ENCODE measurements at places on chromosomes 5 and 9.

DNA sequence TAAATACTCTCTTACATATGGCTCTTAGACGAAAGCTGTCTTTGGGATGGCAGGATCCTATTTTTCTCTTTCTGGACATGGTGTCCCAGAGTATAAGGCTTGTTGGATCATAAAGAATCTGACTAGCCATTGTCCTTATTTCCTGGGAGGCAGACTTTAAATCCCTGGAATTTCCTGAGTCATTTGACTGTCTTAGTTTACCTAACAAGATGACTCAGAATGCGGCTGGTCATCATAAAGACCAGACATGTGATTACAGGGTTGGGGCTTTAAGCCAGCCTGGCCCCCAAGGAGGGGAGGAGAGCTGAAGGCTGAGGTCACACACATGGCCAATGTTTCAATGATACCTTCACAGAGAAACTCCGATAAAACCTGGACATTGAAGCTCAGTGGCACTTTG is 37.2 kb downstream of the FAM240B start:
- DNase-seq, result no peak

DNA sequence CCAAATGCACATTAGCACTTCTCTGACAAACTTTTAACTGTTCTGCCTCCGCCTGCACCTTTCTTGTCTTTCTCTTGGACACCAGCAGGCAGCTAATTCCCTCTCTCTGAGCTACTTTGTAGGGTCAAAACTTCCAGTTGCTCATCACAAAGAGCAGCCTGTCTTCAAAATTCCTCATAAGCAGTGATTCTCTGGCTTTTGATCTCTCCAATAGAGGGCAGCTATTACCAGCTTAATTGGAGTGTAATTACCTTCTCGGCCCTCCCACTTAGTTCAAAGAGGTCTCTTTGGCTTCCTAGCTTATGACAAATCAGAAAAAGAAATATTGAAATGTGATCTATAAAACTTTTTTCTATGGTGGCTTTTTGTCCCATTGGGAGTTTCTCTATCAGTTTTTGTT is 43.6 kb upstream of the RAD23B start:
- DNase-seq, result no peak

DNA sequence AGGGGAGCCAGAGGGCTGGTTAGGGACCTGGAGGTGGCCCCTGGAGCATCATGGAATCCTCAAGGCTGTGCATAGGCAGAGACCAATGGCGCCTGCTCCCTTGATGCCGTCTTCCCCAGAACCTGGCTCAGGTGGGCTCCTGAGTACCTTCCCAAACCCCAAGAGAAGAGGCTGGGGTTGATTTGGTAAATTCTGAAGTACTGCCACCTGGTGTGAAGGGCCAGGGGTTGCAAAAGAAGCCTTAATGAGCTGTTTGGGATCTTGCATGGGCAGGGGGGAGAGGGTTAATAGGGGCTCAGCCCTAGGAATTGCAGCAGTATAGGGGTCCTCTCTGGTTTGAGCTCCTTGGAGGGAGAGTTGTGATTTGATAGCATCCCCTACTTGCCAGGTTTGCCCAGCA is 52.1 kb downstream of the CYSTM1 start:
- no peak for DNase-seq

DNA sequence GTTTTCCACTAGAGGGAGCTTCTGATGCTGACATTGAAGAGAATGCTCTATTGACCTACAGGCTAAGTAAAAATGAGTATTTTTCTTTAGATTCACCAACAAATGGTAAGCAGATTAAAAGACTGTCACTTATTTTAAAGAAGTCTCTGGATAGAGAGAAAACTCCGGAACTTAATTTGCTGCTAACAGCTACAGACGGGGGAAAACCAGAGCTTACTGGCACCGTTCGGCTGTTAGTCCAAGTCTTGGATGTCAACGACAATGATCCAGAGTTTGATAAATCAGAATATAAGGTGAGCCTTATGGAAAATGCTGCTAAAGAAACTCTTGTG is 764 bp downstream of the PCDHA11 start:
- DNase-seq, result no peak

GRCh38 chr5:14379739-14380497 is 201.7 kb upstream of the OTULINL start:
- no peak for DNase-seq

- DNase-seq, result no peak
Measured at GRCh38 chr9:98780059-98780749, 16.2 kb downstream of the ANKS6 start.

DNA sequence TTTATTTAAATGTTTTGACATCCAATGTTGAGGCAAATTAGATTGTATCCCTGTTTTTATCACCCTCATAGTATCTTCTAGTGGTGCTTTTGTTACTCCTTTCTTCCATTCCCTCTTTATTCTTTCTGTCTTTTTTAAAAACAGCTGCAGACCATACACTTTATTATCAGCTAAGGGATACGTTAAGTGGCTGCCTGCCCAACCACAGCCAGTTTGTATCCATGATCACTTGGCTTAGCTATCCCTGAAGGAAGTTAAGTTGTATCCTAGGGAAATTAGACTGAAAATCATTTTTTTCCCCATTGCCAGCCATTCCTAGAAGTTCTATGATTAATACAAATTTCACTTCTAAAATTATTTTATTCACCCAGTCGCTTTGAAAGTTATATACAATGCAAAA is 1032.7 kb downstream of the NR2F1-AS1 start:
- no peak for DNase-seq

DNA sequence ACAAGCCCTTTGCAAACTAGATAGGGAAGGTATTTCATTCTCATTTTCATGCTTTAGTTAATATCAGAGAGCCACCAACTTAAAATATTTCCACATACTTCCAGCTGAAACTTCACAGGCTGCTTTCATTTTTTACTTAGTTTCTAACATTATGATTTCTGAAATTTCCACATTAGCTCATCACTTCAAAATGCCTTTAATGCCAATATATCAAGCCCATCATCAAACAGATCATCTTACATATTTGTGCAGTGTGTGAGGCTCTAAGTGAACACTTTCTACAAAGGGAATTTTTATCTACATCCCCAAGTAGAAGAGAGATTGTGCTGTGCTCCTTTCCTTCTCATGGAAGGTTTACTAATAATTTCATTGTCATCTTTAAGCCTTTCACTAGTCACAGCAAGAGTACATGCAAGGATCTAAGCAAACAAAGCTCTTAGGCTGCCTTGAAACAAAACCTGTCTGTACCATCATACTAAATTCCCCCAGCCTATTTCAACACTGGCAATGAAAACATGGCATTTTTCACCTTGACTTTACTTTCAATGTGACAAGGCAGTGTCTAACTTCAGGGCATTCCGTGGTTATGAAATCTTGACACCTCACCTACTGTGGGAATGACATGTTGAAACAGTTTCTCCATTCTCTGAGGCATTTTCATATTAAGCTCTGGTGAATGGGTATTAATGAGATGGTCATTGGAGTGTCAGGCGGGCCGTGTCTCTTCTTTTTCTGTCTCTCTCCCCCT is 45.4 kb downstream of the PPP2R2B start:
- DNase-seq, result no peak

DNA sequence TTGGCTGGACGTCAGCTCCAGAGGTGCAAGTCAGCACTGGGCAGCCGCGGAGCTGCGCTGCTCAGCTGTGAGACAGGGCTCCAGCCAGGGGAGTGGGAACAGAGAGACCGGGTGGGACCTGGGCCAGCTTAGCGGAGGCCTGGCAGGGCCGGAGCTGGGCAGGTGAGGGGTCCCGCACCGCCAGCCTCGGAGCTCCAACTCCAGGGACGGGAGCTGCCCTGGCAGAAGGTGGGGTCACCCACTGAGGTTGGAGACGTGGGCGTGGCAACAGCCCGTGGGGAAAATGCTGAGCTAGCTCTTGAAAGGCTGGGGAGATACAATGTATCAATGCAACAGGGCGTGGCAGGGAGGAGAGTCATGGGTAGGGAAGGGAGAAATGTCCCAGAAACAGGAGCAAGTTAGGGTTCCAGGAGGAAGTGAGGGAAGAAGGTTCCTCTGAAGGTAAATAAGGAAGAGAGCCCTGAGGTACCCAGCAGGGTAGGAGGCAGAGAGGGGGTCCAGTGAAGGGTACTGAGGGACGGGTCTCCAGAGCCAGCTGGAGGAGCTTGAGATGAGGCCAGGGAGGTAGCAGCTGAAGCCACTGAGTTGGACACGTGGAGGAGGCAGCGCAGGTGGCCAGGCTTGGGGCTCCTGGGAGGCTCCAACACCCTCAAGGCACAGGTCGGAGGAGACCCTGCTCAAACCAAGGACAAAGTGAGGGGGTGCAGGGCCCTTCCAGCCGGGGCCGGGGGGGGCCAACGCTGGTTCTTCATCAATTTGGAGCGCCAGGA is 736 bp upstream of the NKD2 start:
- DNase-seq, result no peak

DNA sequence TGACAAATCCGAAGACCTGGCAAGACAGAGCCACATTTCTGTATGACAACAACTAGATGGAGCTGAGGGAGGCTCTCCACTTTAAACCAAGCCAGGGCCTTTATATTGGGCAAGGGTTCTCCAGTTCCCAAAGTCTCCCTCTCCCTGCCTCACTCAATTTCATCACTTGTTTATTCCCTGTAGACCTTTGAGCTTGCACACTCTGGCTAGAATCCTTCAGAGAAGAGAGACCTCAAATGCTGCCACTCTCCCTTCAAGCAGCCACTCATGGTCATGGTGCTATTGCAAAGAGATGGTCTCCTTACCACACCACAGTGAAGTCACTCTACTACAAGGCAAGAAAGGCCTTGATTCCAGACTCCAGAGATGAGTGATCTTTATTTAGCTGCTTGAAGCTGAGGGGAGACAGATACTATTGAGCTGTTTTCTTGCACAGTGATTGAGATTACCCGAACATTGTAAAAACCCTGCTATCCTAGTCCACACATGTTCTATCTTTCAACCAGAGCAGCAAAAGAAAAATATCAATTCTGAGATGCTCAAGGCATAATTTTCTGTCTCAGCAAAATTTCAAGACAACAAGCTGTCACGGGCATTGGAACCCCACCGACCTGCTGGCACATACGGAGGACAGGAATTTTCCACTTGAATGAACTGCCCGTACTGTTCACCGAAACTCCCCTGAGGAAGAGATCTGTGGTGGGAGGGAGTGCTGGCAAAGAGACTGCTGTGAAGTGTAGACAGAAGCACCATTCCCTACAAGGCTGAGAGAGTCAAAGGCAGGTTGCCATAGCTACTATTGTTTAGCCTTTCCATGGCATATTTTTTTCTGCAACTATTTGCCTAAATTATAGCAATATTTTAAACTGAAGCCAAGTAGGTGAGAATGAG is 81.1 kb downstream of the CDO1 start:
- DNase-seq, result no peak

- peak; percentile 65 for DNase-seq
Measured at GRCh38 chr5:80191991-80192398, 63.9 kb downstream of the SERINC5 start.

DNA sequence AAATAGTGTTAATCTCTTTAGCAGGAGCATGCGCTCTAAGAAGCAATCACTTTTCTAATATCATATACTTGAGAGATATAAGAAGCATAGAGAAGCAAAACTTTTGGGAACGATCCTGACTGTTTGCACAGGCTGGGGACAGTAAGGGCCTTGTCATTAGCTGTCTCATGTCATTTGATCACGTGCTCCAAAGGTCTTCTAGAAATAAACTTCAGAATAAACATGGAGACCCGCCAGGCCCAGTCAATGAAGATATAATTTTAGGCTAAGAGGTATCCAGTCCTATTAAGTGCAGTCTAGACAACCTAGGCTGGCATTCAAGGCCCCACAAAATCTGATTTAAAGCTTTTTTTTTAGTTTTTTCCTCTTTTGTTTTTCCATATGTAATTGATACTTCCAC is 111.0 kb upstream of the APC start:
- DNase-seq, result no peak

DNA sequence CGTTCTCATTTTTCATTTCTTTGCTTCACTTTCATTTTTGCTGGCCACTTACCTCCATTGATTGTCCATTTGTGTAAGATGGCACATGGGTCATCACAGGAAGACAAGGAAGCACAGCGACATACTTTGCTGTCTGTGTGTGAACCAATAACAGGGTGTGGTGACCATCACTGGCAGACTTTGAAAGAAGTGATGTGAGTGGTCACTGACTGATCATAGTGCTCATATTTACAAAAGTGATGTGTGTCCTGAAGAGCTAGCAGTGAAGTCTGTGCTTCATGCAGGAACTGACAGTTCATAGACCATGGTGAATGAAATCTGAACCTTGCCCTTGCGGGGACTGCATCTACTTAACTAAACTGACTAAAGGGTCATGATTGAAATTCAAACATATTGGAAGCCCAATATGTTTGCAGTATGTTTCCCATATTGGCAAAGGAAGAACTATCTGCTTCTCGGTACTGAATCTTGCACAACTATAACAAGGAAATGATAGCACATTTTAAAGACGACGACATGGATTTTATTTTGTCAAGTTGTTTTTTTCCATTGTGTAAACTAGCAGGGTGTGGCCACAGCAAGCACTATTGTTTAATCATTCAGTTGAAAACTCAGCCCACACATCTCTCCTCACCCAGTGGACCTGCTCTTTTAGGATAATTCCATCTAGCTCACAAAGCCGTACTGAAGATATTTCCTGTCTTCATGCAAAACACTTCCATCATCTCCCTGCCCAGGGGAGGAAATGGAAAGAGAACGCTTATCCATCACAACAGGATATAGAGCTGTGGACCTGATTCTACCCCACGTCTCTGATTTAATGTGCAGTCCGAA is 232.0 kb upstream of the ANKRD55 start:
- no peak for DNase-seq

DNA sequence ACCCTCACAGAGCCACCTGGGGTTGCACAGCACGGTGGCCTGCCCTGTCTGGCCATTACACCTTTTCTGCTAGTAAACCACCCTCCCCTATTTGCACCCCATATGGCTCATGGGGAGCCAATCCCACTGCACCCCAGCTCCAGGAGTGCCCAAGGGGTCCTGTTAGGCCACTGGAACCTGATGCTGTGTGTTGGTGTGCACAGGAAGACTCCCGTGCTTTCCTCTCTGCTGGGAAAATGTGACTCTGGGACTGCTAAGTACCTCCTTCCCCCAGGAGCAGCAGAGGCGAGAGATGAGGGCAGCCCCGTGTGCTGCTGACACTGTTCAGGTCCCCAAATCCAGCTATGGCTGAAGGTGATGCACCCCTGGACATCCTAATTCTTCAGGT is 126.3 kb downstream of the ADAMTS2 start:
- DNase-seq, result no peak

DNA sequence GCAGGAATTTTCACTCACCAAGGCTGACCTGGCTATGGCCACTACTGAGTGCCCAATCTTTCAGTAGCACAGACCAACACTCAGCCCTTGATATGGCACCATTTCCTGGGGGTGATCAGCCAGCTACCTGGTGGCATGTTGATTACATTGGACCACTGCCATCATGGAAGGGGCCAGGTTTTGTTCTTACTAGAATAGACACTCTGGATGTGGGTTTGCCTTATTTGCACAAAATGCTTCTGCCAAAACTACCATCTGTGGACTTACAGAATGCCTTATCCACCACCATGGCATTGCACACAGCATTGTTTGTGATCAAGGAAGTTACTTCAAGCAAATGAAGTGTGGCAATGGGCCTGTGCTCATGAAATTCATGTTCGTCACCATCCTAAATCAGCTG is 69.7 kb upstream of the SH3GL2 start:
- no peak for DNase-seq

Measured in activated T-cell treated with anti-CD3 and anti-CD28 coated beads, Interleukin-2, amount 50 U/mL, for 48 hours (primary cell).